Left lung (tissue), 14 donors: ENCODE measurements at places on chromosomes 3 and 15. TPM values are rescaled to one million over a fixed set of nuclear protein-coding genes. Genes with fewer than 3 reads are reported as not detected.

Gene XCR1
- 1.0 TPM for polyA plus RNA-seq

Gene PLEKHO2
- polyA plus RNA-seq, result 25.6 TPM

Gene MESP2
- polyA plus RNA-seq, result not detected

Gene PPARG
- polyA plus RNA-seq, result 5.8 TPM

Gene IGDCC3
- 11.5 TPM for polyA plus RNA-seq

Gene ZNF774
- 5.9 TPM for polyA plus RNA-seq

Gene FBXW12
- 0.40 TPM for polyA plus RNA-seq

Gene ALPK3
- 19.0 TPM for polyA plus RNA-seq

Gene EIF4G1
- 204 TPM for polyA plus RNA-seq

Gene HACD2
- polyA plus RNA-seq, result 39.7 TPM

Gene OSTN
- not detected for polyA plus RNA-seq

Gene SLC49A4
- 11.0 TPM for polyA plus RNA-seq
